ENCODE measurements at places on chromosomes 4 and X.

DNA sequence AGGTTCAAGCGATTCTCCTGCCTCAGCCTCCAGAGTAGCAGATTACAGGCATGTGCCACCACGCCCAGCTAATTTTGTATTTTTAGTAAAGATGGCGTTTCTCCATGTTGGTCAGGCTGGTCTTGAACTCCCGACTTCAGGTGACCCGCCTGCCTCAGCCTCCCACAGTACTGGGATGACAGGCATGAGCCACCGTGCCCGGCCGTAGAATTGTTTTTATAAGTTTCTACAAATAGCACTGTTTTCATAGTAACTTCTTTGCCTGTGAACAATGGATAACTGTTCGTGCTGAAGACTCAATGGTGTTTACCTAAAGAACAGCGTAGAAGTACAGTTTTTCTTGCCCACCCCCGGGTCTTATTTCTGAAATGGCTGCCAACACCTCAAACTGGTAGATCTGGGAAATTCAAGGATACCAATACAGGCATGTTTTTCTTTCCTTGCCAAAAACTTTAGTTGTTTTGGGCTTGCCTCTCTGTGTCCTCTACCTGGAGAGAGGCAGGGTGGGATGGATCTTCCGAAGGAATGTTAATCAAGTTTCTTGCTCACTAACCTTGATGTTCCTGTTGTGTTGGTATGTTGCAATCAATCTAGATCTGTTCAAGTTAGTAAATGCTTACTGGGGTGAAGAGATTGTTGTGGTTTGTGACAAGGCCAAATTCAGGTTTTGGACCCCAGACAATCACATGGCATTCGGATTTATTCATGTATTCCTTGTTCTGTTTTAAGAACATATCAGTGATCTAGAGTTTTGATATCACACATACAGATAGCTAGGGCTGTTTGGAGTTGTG is 2.8 kb upstream of the RUFY3 start:
- no peak for DNase-seq

GRCh38 chr4:138636781-138637180 is 378.8 kb upstream of the NOCT start:
- DNase-seq, result no peak

- no peak for DNase-seq
Observed at GRCh38 chrX:38538134-38538533, 23.2 kb upstream of the TSPAN7 start.

GRCh38 chrX:302975-303374 is 15.6 kb downstream of the GTPBP6 start:
- DNase-seq, result no peak

GRCh38 chr4:159516556-159517140 is 413.8 kb downstream of the RAPGEF2 start:
- DNase-seq, result no peak

DNA sequence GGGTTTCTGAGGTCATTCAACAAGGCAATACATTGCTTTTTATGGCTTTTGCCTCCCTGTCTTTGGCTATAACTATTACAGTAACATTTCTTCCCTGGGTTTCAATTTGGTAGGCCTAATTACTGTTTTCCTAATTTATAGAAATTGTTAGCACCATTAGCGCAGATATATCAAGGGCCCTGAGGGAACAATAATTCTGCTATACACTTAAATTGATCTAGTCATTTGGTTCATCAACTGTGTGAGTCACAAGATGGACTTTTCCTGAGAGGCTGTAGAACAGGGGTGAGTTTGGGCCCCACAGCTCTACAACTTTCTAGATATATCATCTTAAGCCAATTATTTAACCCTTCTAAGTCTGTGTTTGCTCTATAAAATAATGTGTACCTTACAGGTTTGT is 107.9 kb downstream of the COMMD8 start:
- no peak for DNase-seq

DNA sequence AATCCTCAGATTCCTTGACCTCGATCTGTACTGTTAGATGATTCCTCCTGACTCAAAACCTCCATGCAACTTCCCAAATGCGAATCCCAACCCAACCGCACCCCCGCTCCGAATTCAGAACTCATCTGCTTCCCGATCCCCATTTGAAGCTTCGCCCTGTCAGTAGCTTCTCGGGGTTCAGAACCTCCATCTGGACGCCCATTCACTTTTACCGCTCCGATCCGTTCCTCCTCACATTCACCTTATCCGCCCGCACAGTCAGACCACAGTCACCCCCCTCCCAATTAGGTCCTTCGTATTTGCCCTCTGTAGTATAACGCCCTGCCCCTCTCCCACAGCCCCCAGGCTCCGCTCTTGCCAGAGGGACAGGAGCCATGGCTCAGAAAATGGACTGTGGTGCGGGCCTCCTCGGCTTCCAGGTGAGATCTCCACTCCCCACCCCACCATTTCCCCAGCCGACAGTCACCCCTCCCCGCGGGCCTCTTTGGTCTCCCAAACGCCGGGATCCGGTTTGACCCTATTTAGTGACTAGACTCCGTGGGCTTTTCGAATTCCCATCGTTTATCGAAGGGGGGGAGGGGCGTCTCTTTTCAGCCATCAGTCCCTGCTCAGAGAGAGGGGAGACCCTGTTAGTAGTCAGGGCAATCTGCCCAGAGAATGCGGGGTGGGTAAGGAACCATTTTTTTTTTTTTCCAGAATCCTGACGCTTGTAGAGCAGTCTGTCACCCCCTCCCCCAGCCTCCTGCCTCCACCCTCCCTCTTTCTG is 691 bp downstream of the MAGED1 start:
- peak; percentile 11 for DNase-seq

DNA sequence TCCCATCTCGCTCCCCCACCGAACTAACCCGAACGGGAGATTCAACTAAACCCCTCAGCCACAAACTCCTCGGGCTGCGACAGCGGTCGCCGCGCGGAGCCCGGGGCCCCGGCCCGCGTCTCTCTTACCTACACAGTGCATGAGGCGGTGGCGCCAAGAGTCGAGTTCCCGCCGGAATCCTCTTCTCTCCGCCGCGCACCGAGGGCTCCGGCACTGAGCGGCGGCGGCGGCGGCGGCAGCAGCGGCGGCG is 160 bp downstream of the LCORL start:
- no peak for DNase-seq

- DNase-seq, result no peak
Observed at GRCh38 chr4:82594456-82594855, 32.7 kb upstream of the TMEM150C start.

- DNase-seq, result no peak
Observed at GRCh38 chr4:123699880-123700771, 303.5 kb downstream of the SPRY1 start.

DNA sequence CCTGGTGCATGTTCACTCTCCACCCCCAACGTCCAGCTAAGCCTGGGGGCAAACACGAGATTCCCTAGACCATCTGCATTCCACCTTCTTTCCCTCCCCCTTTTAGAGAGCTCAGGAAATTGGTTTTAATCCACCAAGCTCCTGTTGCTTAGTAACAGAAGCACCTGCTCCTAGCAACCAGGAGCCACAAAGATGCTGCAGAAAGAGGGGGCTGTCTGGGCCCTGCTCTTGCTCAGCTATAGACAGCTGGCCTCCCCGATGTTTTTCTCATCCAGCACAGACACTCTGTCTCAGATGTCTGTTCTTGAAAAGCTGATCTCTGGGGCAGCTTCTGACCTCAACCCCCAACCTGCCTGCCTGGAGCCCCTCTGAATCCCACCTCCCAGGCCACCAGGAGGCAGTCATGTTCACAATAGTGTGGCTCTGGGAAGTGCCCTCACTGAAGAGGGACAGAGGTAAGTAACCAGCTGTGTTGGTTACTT is 71.5 kb downstream of the SLC16A2 start:
- DNase-seq, result no peak

DNA sequence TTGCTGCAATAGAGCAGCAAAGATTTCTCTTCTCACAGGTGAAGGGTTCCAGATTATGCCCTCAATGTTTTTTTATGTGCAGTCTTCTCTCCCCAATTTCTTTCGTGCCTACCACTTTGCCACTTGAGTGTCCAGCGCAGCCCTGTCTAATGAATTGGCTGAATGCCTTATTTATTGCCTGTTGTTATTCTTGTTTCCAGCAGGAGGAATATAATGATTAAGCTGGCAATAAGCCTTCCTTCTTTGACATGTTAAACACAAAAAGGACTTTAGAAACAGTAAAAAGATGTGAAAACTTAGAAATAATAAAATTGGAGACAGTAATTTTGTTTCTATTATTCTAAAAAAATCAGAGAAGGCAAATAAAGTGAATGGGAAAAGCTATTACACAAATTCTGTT is 34.6 kb upstream of the FRAS1 start:
- DNase-seq, result peak; percentile 31

- no peak for DNase-seq
Observed at GRCh38 chrX:41289095-41289494, 44.9 kb upstream of the DDX3X start.

DNA sequence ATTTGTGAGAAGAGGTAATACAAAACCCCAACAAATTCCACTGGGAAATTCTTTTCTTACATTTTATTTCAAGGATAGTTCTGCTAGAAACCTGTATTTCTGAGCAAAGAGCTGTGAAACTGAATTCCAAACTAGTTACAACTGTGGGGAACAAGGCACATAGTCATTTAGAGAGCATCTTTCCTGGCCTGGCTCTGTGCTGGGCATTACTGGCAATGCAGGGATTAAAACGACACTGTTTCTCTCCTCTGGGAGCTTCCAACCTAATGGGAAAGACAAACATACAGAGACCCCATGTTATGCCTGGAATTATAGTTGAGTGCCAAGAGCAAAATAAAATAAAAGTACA is 36.5 kb downstream of the SUPT20HL1 start:
- no peak for DNase-seq

- no peak for DNase-seq
Observed at GRCh38 chrX:39205467-39205866, 404.2 kb downstream of the MID1IP1 start.

GRCh38 chr4:184838249-184839074 is 12.7 kb upstream of the ACSL1 start:
- peak; percentile 76 for DNase-seq

DNA sequence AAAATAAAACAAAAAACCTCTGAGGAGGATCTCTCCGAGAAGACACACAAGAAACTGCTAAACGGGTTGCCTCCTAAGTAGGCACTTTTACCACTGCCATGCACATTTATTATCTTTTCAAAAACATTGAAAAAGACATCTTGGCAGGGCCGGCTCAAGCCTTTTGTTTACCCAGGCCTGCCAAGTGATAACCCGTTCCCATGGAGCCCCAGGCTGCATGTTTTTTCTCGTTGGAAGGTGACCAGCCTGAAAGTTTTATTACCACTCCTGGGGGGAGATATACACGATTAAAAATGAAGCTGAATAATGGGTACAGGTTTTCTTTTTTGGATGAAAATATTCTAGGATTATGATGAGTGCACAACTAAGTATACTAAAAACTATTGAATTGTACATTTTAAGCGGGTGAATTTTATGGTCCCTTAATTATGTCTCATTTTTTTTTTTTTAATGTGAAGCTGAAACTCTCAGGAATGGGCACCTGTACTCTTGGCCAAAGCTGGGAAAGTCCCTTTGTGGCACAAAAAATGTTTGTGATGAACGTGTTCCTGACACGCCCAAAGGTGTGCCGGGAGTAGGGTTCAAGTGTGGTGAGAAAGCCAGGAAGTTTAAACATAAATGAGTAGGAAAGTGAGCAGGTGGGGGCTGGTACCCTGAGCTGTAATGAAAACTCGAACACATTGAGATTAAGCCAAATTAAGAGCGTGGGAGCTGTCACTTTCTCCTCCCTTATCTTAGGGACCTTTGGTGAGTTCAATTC is 1.5 kb upstream of the MAP7D2 start:
- DNase-seq, result no peak

- DNase-seq, result no peak
Observed at GRCh38 chr4:37138019-37138653, 106.4 kb upstream of the NWD2 start.

GRCh38 chr4:169115897-169116254 is 105.8 kb upstream of the CBR4 start:
- DNase-seq, result peak; percentile 73

DNA sequence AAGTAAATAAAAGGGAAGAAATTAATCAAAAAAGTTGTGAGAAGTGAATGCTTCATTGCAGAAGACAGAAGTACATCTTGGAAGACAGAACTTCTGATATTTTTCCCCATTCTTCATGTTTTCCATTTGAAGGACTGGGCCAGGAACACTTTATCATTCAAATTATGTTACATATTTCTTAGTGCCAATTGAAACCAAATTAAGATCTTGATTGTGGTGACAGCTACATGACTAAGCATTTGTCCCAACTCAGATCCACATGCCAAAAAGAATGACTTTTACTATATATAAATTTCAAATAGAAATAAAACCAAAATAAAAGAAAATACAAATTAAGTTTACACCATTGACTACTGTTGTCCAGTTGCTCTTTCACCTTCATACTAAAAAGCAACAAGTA is 14.0 kb upstream of the FGF5 start:
- no peak for DNase-seq

DNA sequence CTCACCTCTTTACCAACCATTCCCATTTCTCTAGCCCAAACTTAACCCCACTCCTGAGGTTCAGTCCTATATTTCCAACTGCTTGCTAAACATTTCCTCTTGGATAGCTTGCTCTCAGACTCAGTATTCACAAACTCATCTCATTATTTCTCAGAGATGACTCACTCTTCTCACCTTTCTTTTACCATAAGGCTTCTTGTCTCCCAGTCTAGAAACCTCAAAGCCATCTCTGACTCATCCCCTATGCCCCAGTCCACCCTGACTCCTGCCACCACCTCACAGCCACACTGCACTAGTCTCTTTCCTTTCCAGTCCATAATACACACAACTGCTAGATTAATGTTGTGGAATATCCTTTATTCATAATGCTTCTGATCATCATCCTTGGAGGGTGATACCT is 4.8 kb downstream of the FRMPD3 start:
- DNase-seq, result no peak

- DNase-seq, result no peak
Observed at GRCh38 chrX:56029188-56029587, 203.0 kb upstream of the KLF8 start.

DNA sequence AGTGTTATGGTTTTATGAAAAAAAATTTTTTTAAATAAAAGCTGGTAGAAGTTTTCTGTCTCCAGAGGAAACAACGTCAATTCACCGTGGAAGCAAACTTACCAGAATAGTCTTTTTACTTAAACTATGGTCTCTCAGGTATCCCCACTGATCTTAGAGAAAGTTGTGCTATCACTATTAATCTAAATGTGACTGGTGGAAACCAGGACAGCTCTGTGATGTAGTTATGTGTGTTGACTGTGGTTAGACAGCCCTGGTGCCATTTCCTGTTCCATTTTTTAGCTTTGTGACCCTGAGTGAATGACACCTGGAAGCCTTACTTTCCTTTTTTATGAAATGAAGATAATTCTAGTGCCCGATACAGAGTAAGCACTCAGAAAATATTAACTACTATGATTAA is 111.8 kb upstream of the HUWE1 start:
- DNase-seq, result no peak

GRCh38 chr4:159540038-159540437 is 437.2 kb downstream of the RAPGEF2 start:
- no peak for DNase-seq

- no peak for DNase-seq
Observed at GRCh38 chr4:168885400-168885799, 124.7 kb downstream of the CBR4 start.
